ENCODE measurements at places on chromosomes 4 and X.
A peak's percentile ranks its signal among the peaks of the same experiment; 100 is the strongest.

GRCh38 chr4:88908003-88908402, 149.0 kb downstream of the FAM13A start:
- no peak for DNase-seq
- H3K4me3 ChIP-seq, result no peak overlapping the region
- H3K27me3 ChIP-seq, result no peaks in the 10 kb centered on the region

DNA sequence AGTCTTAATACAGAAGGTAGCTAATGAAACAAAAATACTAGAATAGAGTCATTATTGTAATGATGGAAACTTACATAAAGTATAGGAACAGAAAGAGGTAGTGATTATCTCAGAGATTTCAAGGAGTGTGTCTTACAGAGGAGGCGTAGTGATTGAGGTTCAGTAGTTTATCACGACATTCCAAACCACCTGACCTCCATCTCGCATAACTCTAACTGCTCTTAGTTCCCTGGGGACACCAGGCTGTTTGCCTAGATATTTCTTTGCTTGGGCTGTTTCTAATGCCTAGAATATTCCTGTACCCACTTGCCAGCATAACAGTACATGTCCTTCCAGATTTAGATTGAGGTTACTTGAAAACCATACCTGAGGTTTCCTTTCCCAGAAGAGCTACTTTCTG, 29.1 kb downstream of the STAG2 start:
- peaks cover 6% of the 10 kb centered on the region for H3K4me1 ChIP-seq
- no peaks in the 10 kb centered on the region for H3K36me3 ChIP-seq
- no peaks in the 10 kb centered on the region for H3K27me3 ChIP-seq
- no peak overlapping the region for H3K4me3 ChIP-seq
- DNase-seq, result no peak
- no peak overlapping the region for H3K27ac ChIP-seq

- H3K36me3 ChIP-seq, result no peaks in the 10 kb centered on the region
- H3K4me3 ChIP-seq, result no peak overlapping the region
- H3K4me1 ChIP-seq, result no peaks in the 10 kb centered on the region
- no peaks in the 10 kb centered on the region for H3K27me3 ChIP-seq
Observed at GRCh38 chrX:5084279-5084678, 1144.4 kb downstream of the NLGN4X start.

DNA sequence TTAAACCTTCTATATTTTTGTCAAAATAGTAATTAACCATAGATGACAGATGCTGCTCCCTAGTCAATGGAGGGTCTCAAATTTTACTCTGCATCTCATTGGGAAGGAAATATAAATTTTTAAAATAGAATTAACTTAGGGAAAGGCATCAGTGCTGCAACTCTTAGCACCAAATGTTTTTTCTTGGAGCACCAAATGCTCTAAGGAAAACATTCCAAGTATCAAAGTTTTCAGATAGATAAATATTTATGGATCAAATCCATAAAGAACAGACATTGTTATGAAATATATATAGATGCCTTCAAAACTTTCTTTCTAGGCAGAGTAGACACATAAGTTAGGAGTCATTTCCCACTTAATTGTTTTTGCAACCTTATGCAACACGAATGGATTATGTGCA, 168.7 kb downstream of the ANTXR2 start:
- DNase-seq, result no peak
- no peaks in the 10 kb centered on the region for H3K27me3 ChIP-seq
- no peaks in the 10 kb centered on the region for H3K4me1 ChIP-seq
- peaks cover 19% of the 10 kb centered on the region for H3K36me3 ChIP-seq
- H3K27ac ChIP-seq, result no peak overlapping the region
- no peak overlapping the region for H3K4me3 ChIP-seq

- no peak overlapping the region for H3K4me3 ChIP-seq
- H3K36me3 ChIP-seq, result no peaks in the 10 kb centered on the region
- no peaks in the 10 kb centered on the region for H3K27me3 ChIP-seq
- no peak for DNase-seq
- H3K4me1 ChIP-seq, result no peaks in the 10 kb centered on the region
Observed at GRCh38 chr4:13384055-13384454, 100.1 kb downstream of the RAB28 start.

GRCh38 chr4:145566768-145567167, 52.4 kb upstream of the MMAA start:
- DNase-seq, result no peak
- H3K4me3 ChIP-seq, result no peak overlapping the region
- H3K36me3 ChIP-seq, result no peaks in the 10 kb centered on the region
- H3K27me3 ChIP-seq, result no peaks in the 10 kb centered on the region

GRCh38 chr4:6201580-6202091, 1.3 kb upstream of the JAKMIP1 start:
- DNase-seq, result no peak
- H3K27ac ChIP-seq, result no peak overlapping the region
- no peak overlapping the region for H3K4me3 ChIP-seq

DNA sequence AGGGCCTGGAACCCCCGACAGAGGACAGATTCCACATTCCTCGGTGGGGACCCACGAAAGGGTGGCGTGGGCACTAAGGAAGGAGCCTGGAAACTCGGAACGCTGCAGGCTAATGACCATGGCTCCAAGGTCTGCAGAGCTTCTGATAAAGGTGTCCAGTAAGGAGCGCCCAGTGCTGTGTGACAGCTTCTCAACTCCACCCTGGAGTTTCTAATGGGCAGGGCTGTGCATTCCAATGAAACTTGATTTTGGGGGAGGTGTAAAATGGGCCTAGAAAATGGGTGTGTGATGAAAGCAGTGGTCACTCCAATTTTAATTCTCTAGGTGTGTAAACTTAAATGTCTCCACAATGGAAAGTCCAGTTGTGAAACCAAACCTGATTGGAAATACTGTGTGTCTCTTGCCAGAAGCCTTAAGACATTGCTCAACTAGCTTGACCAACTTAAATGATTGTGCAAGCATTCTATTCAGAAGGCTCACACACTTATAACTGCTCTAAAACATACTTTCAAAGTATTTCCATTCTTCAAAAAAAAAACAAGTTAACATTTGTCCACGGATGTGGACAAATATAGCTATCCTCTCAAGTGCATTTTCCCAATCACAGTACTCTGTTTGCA, 52.1 kb downstream of the XAGE2 start:
- DNase-seq, result no peak
- H3K4me1 ChIP-seq, result no peaks in the 10 kb centered on the region
- no peak overlapping the region for H3K4me3 ChIP-seq
- H3K27ac ChIP-seq, result no peak overlapping the region
- no peaks in the 10 kb centered on the region for H3K36me3 ChIP-seq

DNA sequence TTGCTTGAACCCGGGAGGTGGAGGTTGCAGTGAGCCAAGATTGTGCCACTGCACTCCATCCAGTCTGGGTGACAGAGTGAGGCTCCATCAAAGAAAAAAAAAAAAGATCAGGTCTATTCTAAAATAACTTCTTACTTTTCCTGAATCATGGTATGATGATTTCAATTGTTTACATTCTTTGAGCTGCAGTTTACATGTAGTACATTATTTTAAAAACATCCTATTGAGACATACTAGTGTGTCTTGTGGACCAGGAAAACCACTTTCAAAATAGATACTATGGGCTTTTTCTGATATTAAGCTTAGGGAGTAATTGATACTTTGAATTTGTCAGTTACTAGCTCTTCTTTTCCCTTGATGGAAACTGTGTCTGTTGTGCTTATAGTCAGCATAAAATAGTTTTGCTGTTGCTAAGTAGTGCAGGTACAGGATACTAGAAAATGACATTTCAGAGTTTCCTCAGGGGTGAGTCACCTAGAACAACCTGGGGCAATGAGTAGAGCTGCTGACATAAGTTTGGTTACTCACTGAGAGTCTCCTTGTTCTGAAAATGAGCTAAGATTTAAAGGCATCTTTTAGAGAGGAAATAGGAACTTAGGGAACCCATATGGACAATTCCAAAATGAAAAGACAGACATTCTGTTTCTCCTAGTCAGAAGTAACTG, 53.2 kb upstream of the C4orf54 start:
- no peaks in the 10 kb centered on the region for H3K4me1 ChIP-seq
- H3K27ac ChIP-seq, result no peak overlapping the region
- H3K4me3 ChIP-seq, result no peak overlapping the region
- H3K36me3 ChIP-seq, result no peaks in the 10 kb centered on the region

GRCh38 chr4:19888587-19888986, 363.1 kb upstream of the SLIT2 start:
- no peak for DNase-seq
- no peak overlapping the region for H3K4me3 ChIP-seq
- no peaks in the 10 kb centered on the region for H3K4me1 ChIP-seq
- no peaks in the 10 kb centered on the region for H3K36me3 ChIP-seq
- no peak overlapping the region for H3K27ac ChIP-seq

DNA sequence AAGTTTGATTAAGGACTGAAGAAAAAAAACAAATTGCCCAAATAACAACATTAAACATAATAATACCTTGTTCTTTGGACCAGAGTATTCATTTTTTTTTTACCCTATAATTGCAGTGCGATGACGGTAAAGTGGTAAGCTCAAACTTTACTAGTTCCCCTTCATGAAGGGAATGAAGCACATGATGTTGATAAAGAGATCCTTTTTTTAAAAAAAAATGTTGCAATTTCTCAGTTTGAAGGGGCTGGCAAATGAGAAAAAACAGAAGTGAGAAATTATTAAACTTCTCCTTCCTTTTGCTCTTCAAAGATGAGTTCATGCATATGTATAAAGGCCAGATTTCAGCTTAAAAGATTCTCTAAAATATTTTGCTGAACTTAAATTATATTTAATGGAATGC, 231.7 kb downstream of the C4orf33 start:
- H3K4me3 ChIP-seq, result no peak overlapping the region
- no peaks in the 10 kb centered on the region for H3K27me3 ChIP-seq
- no peaks in the 10 kb centered on the region for H3K4me1 ChIP-seq
- no peaks in the 10 kb centered on the region for H3K36me3 ChIP-seq
- no peak overlapping the region for H3K27ac ChIP-seq

- no peaks in the 10 kb centered on the region for H3K36me3 ChIP-seq
- no peaks in the 10 kb centered on the region for H3K27me3 ChIP-seq
- no peaks in the 10 kb centered on the region for H3K4me1 ChIP-seq
- DNase-seq, result no peak
Observed at GRCh38 chr4:4673070-4673469, 131.2 kb upstream of the STX18 start.

GRCh38 chrX:17527922-17528321, 152.9 kb downstream of the NHS start:
- H3K4me3 ChIP-seq, result no peak overlapping the region
- no peaks in the 10 kb centered on the region for H3K36me3 ChIP-seq
- H3K27me3 ChIP-seq, result no peaks in the 10 kb centered on the region
- peaks cover 24% of the 10 kb centered on the region for H3K4me1 ChIP-seq
- no peak for DNase-seq
- peak overlapping the region; percentile 70 for H3K27ac ChIP-seq

DNA sequence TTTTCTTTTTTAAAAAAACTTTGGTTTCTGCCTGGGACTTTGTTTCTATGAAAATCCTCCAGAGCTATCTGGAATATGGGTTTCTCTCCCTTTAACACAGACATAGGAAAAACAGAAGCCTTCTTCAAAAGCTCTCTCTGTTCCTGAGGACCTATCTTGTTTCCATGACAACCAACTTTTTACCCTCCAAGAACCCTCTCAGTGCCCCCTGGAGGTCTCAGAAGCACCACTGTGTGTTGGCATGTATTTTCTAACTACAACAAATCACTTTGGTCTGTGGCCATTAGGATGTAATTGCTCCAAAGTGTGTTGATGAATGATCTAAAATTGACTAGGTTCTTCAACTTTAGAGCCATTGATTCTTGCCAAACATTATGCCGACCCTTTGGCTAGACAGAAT, 1331.6 kb downstream of the ADGRL3 start:
- H3K36me3 ChIP-seq, result no peaks in the 10 kb centered on the region
- no peaks in the 10 kb centered on the region for H3K4me1 ChIP-seq
- no peak overlapping the region for H3K4me3 ChIP-seq
- no peak for DNase-seq
- H3K27me3 ChIP-seq, result no peaks in the 10 kb centered on the region

- H3K4me1 ChIP-seq, result no peaks in the 10 kb centered on the region
- no peaks in the 10 kb centered on the region for H3K36me3 ChIP-seq
- H3K27me3 ChIP-seq, result no peaks in the 10 kb centered on the region
- no peak for DNase-seq
- H3K27ac ChIP-seq, result no peak overlapping the region
Observed at GRCh38 chr4:72886602-72887001, 182.9 kb downstream of the COX18 start.

- peaks cover 19% of the 10 kb centered on the region for H3K4me1 ChIP-seq
- no peak overlapping the region for H3K27ac ChIP-seq
- H3K4me3 ChIP-seq, result no peak overlapping the region
- H3K36me3 ChIP-seq, result peaks cover 97% of the 10 kb centered on the region
- no peaks in the 10 kb centered on the region for H3K27me3 ChIP-seq
Observed at GRCh38 chr4:10085828-10086505, 30.6 kb downstream of the WDR1 start.

GRCh38 chr4:18404642-18405041, 383.1 kb upstream of the LCORL start:
- no peak for DNase-seq
- H3K4me3 ChIP-seq, result no peak overlapping the region

DNA sequence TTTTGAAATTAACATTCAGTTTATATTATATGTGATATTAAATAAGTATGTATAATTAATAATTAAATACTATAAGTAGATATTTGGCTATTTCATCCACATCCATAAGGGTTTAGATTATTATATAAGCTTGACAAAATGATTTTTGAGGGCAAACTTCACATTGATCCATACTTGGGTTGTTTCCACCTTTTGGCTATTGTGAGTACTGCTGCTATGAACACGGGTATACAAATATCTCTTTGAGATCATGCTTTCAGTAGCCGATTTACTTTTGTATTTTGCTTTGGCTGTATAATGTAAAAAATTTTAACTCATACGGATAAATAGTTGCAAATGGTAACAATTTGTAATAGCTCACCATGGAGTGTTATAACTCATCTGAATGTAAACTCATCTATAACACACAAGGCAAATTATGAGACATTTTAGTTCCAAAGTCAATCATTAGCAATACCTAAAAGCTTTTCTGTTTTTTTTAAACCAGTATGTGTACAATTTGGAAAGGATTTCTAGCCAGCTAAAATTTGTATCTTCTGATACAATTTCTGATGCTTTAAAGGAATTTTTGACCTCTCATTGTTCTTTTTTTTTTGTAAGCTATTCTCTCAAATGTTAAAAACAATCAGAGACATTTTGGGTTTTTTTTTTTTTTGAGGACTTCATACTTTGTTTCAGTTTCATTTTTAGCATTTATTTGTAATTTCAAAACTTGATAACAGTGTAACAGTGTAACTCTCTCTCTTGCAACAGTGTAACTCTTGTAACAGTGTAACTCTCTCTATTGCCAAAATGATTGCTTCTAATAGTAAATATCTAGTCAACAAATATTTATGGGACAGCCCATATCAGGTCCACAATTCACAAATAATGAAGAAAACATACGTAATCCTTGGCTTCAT, 51.8 kb upstream of the ARX start:
- H3K36me3 ChIP-seq, result no peaks in the 10 kb centered on the region
- no peaks in the 10 kb centered on the region for H3K27me3 ChIP-seq
- DNase-seq, result no peak
- no peak overlapping the region for H3K27ac ChIP-seq

Measured in upper lobe of right lung (tissue), 1 donor.